ENCODE measurements at places on chromosomes 13 and 19.
A peak's percentile ranks its signal among the peaks of the same experiment; 100 is the strongest.

- DNase-seq, result no peak
These were observed 726 bp upstream of the PEPD start for GRCh38 chr19:33522371-33522662.

- no peak for DNase-seq
These were observed 46.3 kb upstream of the CEACAM21 start for GRCh38 chr19:41529484-41530183.

- no peak for DNase-seq
These were observed 4.2 kb downstream of the MRI1 start for GRCh38 chr19:13768510-13768909.

DNA sequence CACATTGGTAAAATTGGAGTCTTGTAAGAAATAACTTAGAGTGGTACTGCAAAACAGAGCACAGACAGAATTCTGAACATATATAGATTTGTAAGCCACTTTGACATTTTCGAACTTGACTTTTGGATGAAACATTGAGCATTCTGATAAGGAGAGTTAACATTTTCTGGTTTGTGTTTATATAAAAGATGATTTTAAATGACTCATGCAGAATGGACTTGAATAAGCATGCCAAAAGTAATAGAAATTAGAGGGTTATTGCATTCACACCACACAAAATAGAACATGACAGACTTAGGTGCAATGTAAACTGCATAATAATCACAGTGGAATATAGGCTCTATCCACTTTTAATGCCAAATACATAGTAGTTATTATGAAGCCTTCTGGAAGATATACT is 507.0 kb downstream of the DACH1 start:
- DNase-seq, result no peak

DNA sequence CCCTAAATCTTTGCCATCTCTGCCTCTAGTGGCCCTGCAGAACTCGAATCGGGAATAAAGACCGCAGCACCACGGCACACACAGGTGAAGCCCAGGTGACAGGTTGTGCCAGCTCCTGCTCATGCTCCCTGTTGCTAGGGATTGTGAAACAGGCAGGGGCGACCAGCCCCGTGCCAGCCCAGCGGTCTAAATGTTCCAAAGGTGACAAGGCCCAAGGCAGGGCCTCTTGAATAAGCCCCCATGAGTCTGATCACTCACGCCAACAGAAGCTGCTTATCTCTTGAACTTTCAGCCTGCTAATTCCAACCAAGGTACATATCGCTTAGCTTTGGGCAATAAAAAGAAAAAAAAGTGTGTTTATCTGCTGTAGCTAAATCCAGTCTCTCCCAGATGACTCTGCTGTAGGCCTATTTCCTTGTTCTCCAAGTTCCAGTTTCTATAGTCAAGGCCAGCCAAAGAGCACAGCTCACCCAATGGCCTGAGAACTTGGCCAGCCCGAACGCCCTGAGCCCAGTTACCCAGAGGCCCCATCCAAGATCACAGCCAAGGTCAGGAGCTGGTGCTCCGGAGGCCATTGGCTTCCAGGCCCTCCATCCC is 191.1 kb upstream of the GPR12 start:
- no peak for DNase-seq

- DNase-seq, result no peak
These were observed 17.1 kb downstream of the SHISA7 start for GRCh38 chr19:55426042-55426441.

- no peak for DNase-seq
These were observed 88.6 kb upstream of the MYCBP2 start for GRCh38 chr13:77415253-77416071.

GRCh38 chr13:42611086-42611779 is 37.3 kb downstream of the TNFSF11 start:
- DNase-seq, result no peak

DNA sequence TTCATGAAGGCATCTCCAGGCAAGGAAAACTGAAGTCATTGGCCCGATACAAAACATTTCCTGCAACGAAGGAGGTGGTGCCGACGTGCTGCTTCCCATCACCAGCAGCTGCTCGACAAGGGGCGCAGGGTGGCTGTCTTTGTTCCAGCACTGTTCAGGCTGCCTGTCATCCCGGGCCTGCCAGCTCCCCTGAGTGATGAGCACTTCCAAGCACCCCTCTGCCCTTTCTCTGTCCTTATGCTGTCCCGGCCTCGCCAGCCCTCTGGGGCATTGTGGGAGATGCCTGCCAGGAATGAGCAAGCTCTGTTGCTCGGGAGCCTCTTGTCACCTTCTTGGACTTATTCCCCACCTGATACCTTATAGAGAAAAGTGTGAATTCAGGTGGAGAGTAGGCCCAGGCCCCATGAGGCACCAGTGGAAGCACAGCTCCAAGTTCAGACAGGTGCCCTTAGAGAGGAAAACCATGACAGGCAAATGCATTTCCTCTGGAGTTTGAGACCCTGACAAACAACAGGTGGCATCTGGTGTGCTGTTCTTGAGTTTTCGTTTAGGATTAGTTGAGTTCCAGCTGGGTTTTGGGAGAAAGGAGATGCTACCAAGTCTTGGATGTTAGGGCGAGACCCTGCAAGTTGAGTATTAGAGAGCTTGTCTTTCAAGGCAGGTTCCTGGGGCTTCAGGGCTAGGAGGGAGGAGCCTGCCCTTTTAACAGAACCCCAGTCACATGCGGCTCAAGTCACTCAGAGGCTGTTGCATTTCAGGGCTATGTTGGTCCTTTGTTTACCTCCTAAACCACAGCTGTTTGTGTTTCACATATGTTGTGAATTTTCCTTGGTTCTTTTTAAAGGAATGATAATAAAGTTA is 21.4 kb downstream of the BBC3 start:
- DNase-seq, result no peak

GRCh38 chr13:41502673-41503072 is 45.3 kb downstream of the RGCC start:
- no peak for DNase-seq

- no peak for DNase-seq
These were observed 34.5 kb downstream of the DNM2 start for GRCh38 chr19:10752237-10752912.

GRCh38 chr19:3383121-3383722 is 16.8 kb downstream of the NFIC start:
- no peak for DNase-seq

DNA sequence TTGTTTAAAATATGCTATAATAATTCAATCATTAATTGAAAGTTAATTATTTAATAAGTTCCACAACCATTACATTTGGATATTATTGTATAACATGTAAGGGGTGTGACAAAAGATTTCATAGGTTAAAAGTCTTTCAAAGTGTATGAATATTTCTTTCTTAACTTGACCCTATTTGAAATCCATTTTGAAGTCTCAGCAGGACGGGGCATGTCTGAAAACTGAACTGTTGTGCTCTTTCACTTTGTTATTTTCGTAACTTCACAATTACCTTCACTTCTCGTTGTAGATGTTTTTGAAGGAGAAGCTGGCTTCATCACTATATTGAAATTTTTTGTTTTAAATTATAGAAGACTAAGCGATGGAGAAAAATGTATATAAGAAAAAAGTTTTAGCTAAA is 1775.7 kb downstream of the PCDH9 start:
- DNase-seq, result no peak

- peak; percentile 77 for DNase-seq
These were observed 24.9 kb downstream of the EPS15L1 start for GRCh38 chr19:16446724-16447368.

DNA sequence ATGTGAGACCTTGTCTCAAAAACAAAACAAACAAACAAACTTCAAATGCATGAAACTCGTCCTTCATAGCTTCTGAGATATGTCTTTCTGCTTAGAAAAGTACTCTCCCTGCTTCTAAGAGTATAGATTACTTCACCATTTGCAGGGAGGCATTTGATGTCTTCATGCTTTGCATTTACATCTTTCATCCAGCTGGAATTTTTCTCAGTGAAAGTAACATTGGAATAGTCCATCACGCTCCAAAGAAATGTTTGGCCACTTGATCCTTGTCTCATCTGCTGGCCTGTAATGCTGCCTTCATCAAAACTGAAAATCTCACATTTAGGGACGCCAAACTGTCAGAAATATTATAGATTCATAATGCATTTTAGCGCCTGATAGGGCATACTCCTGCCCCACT is 19.2 kb downstream of the PNMA8A start:
- no peak for DNase-seq

- no peak for DNase-seq
These were observed 68.1 kb upstream of the PCDH8 start for GRCh38 chr13:52916486-52916990.

DNA sequence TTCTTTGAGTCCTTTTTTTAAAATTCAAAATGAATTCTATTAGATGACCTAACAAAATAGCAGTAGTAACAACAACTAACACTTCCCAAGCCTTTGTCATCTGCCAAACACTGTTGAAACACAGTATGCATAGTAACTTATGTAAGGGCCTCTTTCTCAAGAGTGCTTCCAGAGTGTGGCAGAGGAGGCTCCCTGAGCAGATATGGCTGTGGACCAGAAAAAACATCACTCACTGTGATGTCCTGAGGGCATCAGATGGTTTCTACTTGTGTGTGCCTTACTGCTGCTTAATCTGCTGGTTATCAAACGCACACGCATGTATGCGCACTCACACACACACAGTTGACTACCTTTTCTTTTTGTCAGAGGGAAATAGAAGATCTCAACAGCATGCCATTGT is 110.8 kb downstream of the DLEU7 start:
- DNase-seq, result peak; percentile 68

GRCh38 chr19:3013263-3013725 is 15.8 kb downstream of the TLE2 start:
- no peak for DNase-seq

DNA sequence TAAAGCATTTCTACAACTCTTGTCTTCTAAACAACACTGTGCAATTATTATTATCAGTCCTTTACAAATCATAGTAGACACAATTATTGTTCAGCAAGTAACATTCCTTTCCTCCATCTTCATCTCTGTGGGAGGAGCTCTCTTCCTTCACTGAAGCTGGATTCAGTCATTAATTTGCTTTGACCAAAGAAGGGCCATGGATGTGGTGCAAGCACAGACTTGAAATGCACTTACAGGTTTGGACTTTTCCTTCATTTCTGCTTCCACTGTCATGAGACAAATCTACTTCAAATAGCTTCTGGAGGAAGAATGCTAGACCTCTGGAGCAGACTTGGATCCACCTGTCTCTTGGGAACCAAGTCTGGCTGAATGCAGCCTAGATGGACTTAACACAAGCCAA is 336.6 kb upstream of the SLITRK6 start:
- DNase-seq, result no peak
